Left kidney (tissue), 8 donors: ENCODE measurements at places on chromosomes 3 and 15.

DNA sequence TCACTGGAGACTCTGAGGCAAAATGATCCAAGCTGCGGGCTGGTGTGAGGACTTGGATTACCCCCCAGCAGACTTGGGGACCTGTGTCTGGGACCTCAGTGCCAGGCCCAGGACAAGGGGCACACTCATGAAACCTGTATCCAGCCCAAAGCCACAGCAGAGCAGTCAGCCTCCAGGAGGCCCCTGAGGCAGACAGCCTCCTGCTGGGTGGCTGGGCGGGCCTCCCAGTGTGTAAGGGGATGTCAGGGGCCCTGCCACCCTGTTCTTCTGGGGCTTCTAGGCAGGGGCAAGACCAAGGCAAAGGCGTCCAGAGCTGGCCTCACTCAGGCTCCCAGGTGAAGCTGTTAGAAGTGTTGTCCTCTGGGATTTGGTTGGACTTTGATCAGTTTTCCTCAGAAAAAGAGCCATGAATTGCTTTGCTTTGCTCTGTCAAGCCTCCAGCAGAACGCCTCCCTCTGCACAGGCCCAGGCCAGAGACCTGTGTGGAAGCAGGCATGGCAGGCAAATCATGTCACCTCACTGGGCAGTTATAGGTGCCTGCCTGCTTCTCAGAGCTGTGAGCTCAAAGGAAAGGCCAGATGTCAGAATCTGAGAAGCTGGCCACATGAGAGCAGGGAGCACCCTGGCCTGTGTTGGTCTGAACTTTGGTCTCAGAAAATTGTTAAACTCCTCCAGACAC, 77.4 kb downstream of the SMAD6 start:
- no peak for DNase-seq

- no peak for DNase-seq
Measured at GRCh38 chr15:31567861-31568260, 241.2 kb downstream of the KLF13 start.

DNA sequence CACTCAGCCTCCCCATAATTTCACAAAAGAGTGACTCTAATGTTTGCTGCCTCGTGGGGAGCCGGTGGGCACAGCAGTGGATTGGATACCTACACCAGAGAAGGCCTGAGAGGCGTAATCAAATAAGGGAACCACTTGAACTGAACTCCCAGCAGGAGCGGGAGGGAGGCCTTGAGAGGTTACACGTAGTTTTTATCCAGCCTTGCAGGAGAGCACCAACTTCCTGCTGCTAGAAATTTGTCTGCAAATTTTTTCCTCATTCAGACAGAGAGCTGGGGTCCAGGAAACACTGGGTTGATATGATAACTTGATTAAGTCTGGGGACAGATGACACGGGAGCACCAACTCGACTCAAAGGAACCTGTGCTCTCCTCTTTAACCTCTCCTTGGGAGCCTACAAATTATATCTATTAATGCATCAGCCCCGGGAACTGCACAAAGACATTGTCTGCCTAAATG, 69.8 kb downstream of the HES1 start:
- DNase-seq = no peak

GRCh38 chr15:96893159-96893906, 562.8 kb downstream of the NR2F2 start:
- no peak for DNase-seq

GRCh38 chr3:184565421-184566211, 4.0 kb downstream of the EPHB3 start:
- DNase-seq = no peak
